Stimulated activated CD4-positive, alpha-beta T cell treated with anti-CD3 and anti-CD28 coated beads, Interleukin-15, amount 100 ng/mL, for 48 hours (primary cell): ENCODE measurements at places on chromosomes 7 and 10.

- DNase-seq = no peak
These were observed 287.9 kb upstream of the KLF14 start for GRCh38 chr7:131021902-131022301.

DNA sequence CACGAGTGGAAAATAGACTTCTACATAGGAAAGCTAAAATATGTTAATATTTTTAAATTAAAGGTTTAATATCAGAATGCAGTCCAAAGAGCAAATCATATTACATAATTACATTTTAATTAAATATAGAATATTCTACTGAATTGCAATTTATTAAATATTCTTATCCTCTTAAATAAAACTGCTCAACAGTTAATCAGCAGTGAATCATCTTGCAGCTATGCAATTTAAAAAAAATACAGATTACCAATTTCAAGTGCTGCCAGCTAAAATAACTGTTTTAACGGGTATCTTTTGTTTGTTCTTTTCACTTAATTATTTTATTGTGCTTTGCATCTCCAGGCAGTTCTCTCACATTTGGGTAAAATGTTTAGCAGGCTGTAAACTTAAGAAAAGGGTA, 82.2 kb downstream of the ZNRF2 start:
- no peak for DNase-seq

- no peak for DNase-seq
These were observed 74.7 kb downstream of the CUX1 start for GRCh38 chr7:101891936-101892640.

DNA sequence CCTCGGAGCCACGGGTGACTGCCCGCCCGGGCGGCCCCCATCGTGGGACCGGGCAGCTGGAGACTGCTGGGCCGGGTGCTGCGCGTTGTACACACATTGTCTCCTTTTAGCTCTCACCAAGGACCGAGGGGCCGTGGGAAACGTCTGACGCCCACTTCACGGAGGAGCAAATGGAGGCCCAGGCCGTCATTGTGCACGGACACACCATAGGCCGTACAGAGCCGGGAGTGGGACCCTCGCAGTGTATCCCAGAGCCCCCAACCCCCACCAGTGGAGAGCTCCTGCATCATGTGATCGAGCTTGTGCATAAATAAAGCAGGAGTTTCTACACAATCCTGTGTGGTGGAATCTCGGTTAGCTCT, 722 bp downstream of the DENND10 start:
- DNase-seq = peak; percentile 13

DNA sequence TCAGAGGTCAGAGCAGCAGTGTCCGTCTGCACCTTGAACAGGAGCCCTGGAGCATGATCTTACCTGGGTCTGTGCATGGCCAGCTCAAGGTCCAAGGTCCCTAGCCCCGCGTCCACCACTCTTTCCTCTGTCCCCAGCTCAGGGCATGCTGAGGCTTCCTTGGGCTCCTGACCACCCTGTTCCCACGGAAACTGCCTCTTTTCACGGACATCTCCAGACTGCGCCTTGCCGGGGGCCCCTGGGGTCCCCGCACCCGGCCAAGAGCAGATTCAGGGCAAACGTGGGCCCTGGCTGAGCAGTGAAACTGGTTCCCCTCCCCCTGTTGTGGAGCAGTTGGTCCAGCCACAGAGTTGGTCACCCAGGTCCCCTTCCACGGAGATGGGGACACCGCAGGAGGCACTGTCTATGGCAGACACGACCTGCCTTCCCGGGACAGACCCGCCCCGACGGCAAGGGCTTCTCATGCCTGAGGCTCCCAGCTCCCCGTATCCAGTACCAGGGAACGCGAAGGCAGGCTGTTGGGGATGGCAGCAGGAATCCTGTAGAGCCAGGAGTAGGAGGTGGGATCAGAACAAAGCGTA, 217.4 kb upstream of the PPP2R2D start:
- no peak for DNase-seq

DNA sequence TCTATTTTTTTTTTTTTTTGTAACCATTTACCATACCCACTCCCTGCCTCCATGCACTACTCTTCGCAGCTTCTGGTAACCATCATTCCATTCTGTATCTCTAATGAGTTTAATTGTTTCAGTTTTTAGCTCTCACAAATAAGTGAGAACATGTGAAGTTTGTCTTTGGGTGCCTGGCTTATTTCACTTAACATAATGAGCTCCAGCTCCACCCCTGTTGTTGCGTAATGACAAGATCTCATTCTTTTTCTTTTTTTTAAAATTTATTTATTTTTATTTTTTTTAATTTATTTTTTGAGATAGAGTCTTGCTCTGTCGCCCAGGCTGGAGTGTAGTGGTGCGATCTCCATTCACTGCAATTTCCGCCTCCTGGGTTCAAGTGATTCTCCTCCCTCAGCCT, 142.3 kb upstream of the PCLO start:
- no peak for DNase-seq

DNA sequence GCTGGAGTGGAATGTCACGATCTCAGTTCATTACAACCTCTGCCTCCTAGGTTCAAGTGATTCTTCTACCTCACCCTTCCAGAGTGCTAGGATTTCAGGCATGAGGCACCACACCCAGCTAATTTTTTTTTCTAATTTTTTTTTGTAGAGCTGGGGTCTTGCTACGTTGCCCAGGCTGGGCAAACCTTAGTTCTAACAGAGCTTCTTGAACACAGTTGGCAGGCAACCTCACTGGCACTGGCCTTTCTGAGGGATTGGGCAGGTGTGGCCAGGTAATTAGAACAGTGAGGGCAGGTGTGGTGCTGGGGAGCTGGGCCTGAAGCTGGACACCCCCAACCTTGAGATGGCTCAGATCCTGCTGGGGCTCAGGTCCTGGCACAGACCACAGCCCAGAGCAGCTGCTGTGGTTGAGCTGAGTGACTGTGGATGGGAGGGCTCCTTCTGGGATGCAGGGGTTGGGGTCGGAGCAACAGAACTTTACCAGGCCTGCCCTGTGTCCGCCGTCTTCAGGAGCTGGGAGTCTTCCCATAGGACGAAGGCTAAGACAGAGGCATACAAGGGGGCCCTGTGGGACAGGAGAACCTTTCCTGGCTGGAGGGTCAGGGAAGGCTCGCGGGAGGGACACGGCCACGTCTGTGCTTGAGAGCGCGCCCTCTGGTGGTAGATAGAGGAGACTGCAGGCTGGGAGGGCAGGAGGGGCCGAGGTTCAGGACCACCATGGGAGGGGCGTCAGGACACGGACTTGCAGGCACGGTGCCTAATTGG, 48.2 kb downstream of the COL26A1 start:
- no peak for DNase-seq

DNA sequence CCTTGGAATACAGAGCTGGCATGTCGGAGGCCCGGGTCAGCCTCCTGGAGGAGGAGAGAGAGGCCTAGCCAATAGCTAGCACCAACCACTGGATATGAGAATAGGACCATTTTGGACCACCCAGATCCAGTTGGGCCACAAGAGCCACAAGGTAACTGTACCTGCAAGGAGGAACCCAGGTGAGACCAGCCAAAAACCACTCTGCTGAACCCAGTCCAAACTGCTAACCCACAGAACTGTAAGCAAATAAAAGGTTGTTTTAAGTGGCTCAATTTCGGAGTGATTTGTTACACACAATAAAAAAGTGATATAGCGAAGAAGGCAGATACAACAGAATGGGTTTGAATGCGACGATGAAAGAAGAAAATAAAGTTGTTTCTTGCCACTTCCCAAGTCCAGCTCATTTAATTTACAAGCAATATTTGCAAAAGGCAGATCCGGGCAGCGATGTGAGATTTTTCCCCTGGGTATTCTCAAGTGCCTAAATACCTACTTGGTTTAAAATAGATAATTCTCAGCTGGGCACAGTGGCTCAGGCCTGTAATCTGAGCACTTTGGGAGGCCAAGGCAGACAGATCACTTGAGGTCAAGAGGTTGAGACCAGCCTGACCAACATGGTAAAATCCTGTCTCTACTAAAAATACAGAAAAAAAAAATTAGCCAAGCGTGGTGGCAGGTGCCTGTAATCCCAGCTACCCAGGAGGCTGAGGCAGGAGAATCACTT, 23.1 kb downstream of the ZNF467 start:
- no peak for DNase-seq

GRCh38 chr7:44401692-44402091, 76.3 kb upstream of the CAMK2B start:
- DNase-seq = no peak

GRCh38 chr10:60957667-60958221, 13.8 kb upstream of the RHOBTB1 start:
- DNase-seq = no peak
